Lower leg skin (tissue), 4 donors: ENCODE measurements at places on chromosomes 12 and 14. TPM values are rescaled to one million over a fixed set of nuclear protein-coding genes. Genes with fewer than 3 reads are reported as not detected.

ARHGEF40 gene
- 17.2 TPM for total RNA-seq

CLEC9A gene
- total RNA-seq, result not detected

ADAMTS20 gene
- total RNA-seq, result not detected

BCL11B gene
- 59.6 TPM for total RNA-seq

PLA2G1B gene
- total RNA-seq, result not detected

IAPP gene
- total RNA-seq, result not detected

TGFB3 gene
- 4.0 TPM for total RNA-seq

ALDH6A1 gene
- 12.7 TPM for total RNA-seq

SMOC1 gene
- total RNA-seq, result 1.7 TPM

SCNN1A gene
- total RNA-seq, result 119 TPM

MYO1A gene
- not detected for total RNA-seq

IL22 gene
- not detected for total RNA-seq

MUCL1 gene
- total RNA-seq, result 1,631 TPM

CTSG gene
- 0.74 TPM for total RNA-seq

E2F7 gene
- 0.71 TPM for total RNA-seq

ATG101 gene
- total RNA-seq, result 42.6 TPM

TEAD4 gene
- 14.8 TPM for total RNA-seq
